Stimulated activated CD4-positive, alpha-beta T cell treated with anti-CD3 and anti-CD28 coated beads, Interleukin-4, amount 100 ng/mL, for 4 hours (primary cell): ENCODE measurements at places on chromosomes 7 and 10.

DNA sequence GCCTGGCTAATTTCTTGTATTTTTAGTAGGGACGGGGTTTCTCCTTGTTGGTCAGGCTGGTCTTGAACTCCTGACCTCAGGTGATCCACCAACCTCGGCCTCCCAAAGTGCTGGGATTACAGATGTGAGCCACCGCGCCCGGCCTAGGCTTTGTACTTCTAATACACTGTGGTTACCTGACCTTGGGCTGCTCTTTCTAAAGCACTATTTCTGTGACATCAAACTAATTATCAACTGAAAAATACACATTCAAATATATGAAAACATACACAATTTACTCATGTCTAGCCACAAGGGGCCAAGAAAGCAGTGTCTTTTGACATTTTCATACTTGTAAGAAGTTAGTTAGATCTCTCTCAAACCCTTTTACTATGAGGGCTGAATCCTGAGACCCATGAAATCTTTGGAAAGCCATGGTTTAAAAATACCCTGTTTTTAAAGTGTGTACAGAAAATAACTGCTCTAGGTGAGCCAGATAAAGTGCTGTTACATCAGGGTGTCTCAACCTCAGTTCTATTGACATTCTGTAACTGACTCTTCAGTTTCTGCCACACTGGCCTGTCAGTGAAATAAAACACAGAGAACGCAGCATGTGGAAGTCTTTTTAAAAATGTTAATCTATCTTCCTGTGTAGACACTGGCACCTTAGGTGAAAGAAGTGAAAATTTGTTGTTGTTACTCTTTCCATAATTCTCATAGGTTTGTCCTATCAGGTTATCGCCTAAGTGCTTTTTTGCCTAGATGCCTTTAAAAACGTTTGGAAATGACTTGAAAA, 58.8 kb downstream of the CREM start:
- no peak for DNase-seq

- DNase-seq: no peak
Measured at GRCh38 chr7:19930851-19931250, 157.4 kb upstream of the TMEM196 start.

DNA sequence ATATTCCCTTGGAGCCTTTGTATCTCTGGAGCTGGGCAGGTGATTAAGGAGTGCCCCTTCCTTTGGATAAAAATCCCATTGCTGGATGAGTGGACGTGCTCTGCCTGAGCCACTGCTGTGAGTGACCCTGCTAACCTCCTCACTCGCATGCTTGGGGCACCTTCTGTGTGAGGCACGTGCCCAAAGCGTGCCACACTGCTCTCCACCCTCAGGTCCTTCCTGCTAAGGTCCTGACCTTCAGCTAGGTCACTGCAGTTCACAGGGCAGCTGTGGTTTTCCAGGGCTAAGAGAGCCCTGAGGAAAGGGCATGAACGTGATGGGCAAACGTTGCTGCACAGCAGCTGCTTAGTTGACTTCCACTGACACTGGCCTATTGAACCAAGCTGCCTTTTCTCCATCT, 204.4 kb upstream of the COBL start:
- DNase-seq: no peak

GRCh38 chr7:11332186-11332864, 358.7 kb downstream of the PHF14 start:
- DNase-seq: no peak

- DNase-seq: no peak
Measured at GRCh38 chr7:37369906-37370305, 78.8 kb downstream of the ELMO1 start.

DNA sequence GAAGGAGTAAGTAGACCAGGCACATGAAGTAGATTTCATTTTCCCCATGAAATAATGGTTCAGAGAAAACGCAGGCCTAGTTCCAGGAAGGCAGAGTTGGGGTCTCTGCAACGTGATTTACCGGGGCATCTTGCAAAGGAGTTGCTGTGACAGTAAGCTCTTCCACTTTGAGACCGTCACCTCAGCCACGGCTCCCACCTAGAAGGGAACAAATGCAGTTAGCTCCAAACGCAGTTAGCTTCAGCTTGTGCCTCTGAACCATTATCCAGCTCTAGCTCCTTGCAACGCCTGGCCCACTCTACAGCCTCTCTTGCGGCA, 7.0 kb upstream of the MYO1G start:
- no peak for DNase-seq

GRCh38 chr7:95099106-95099505, 191.7 kb downstream of the PPP1R9A start:
- DNase-seq: no peak
